Activated T-cell treated with anti-CD3 and anti-CD28 coated beads for 24 hours (primary cell): ENCODE measurements at places on chromosomes 12 and 14.

DNA sequence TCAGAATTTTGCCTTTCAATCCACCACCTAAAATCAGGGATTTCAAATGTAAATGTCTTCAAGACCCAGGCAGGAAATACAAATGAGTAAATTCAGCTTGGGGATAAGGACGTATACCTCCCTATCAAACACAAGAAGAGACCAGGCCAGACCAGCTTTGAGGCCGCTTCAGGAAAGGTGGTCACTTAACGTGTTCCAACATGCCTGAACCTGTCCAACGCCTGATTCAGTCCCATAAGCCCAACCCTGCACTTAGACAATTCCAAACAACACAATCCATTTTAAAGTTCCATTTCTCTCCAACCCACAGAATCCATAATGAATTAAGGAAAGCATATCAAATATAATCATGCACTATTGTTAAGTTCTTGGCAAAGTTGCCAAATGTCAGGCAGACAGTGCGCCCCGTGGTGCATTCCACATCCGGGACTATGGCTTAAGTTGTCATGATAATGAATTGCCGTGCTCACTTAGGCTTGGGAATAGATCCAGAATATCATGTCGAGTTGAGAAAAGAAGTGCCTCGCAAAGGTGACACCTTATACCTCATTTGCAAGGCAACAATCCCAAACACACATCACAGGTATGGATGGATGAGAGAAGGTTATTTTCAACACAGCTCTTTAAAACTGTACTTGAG is 35.5 kb downstream of the CCDC60 start:
- DNase-seq, result no peak

DNA sequence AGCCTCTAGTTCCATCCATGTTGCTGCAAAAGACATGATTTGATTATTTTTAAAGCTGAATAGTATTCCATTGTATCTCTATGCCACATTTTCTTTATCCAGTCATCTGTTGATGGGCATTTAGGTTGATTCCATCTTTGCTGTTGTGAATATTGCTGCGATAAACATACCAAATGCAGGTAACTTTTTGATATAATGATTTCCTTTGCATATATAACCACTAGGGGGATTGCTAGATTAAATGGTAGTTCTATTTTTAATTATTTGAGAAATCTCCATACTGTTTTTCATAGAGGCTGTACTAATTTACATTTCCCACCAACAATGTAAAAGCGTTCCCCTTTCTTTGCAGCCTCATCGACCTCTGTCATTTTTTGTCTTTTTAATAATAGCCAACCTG is 342.5 kb downstream of the MDGA2 start:
- no peak for DNase-seq

DNA sequence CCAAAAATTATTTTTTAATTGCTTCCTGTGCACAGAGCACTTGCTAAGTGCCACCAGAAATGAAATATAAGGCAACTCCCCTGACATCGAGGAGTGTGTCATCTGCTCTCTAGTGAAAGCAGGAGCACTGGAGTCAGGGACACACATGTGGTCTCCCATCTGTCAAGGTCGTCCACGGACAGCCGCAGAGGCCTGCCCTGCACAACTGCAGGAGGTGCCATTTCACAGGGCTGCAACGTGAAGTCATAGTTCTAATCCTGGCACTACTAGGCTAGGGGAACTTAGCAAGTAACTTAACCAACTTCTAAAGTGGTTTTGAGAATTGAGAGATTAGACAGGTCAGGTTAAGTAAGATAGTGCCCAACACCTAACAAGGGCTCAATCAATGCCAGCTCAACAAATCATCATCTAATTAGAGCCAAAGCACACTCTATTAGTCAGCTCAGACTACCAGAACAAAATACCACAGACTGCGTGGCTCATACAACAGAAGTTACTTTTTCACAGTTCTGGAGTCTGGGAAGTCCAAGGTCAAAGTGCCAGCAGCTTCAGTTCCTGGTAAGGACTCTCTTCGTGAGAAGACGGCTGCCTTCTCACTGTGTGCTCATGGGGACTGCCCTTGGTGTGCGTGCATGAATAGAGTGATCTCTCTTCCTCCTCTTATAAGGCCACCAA is 30.7 kb downstream of the FOXN3 start:
- no peak for DNase-seq

GRCh38 chr14:93103392-93104080 is 12.2 kb downstream of the ITPK1 start:
- DNase-seq, result peak; percentile 46

GRCh38 chr14:56338674-56339073 is 220.5 kb downstream of the PELI2 start:
- no peak for DNase-seq

GRCh38 chr12:77166696-77167095 is 101.3 kb upstream of the E2F7 start:
- DNase-seq, result no peak

GRCh38 chr12:46419675-46420074 is 47.1 kb upstream of the SLC38A2 start:
- DNase-seq, result no peak

DNA sequence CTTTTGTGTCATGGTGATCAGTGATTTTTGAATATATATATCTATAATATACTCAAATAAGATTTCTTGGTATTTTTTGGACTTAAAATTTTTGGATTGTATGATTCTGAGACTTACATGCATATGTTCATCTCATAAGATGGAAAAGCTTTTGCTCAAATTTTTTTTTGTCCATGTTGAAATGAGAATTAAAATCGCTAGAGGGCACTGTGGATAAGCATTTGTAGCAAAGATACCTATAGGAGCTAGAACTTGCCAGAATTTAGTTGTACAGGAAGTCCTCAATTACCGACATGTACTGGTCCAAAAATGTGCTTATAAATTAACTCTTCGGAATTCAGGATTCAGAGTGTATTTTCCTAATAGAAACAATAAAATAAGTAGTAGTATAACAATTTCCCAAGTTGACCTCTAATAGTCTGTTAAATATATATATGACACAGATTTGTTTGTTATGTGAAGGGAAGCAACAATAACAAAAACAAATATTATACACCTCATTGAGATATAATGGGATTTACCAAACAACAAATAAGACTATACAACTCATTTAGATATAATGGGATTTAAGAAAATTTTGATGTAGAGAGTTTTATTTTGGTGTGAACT is 179.6 kb downstream of the TMEM117 start:
- no peak for DNase-seq

GRCh38 chr12:120994589-120995337 is 16.4 kb downstream of the HNF1A start:
- DNase-seq, result no peak

DNA sequence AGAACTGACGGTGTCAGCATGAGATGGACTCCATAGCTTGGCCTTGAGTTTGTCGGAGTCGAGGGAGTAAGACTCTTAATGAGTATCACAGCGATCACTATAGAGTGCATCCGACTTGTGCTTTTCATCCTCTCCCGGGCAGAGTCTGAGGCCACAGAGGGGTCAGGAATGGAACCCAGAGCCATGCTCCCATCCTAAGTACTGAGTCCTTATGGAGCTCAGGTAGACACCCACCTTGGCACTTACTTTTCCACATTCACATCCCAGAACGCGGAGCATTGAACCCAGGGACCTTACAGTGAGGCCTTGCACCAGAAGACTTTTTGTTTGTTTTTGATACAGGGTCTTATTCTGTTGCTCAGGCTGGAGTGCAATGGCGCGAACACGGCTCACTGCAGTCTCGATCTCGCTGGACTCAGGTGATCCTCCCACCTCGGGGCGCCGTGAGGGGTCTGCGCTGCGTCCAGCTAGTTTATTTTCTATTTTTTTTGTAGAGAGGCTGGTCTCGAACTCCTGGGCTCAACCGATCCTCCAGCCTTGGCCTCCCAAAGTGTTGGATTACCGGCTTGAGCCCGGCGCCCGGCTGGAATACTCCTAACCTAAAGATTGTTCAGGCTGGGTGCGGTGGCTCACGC is 719 bp upstream of the SRSF9 start:
- DNase-seq, result no peak

- DNase-seq, result no peak
These were observed 38.3 kb downstream of the SLC6A15 start for GRCh38 chr12:84874125-84874824.

DNA sequence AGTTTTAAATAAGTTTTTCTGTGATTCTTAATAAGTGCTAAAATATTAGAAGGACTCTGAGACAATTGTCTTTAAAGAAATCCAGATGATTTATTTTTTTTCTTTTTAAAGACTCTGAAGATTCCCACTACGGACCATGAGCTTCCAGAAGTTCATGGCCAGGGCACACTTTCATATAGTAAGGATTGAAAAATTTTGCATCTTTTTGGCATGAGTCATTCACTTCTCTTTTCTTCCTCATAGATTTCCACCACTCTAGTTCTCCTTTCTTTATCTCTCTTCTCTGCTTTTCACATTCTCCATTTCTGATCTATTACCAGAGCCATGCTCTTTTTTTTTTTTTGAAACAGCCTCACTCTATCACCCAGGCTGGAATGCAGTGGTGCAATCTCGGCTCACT is 385.8 kb downstream of the FLRT2 start:
- no peak for DNase-seq

DNA sequence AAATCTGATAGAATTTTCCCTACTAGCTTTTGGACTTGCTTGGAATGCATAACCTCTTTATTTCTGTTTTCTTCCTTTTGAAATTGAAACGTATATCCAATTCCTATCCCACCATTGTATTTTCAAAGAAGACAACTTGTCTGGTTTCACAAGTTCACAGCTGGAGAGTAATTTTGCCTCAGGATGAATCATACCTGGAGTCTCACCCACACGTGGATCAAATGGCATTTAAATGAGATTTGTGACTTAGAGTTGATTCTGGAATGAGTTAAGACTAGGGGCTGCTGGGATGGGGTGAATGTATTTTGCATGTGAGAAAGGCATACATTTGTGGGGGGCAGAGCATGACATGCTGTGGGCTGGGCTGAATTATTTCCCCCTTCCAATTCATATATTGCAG is 516.5 kb upstream of the MGAT4C start:
- no peak for DNase-seq

DNA sequence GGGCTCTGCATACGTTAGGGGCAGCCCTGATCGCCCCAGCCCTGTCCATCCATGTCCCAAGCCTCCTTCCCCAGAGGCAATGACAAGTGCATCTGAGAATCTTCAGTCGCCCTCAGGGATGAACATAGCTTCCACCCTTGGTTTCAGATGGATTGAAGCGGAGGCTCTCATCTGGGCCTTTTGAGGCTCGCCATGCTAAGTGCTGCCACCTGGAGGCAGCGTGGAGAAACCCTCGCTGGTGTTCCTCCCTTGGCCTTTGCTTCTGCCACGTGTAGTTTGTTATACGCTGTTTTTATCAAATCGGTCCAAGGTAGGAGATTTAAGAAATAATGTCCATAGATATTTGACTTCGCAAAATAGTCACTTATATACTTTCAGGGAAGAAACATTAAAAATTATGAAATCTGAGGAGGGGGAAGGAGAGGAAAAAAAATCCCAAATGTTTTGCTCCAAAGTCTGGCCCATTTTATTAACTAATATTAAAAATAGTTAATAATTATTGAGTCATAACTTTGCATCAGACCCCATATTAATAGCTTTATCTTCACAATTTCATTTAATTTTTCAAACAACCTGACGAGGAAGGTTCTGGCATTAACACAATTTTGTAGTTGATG is 28.8 kb upstream of the LRRC10 start:
- DNase-seq, result peak; percentile 51

DNA sequence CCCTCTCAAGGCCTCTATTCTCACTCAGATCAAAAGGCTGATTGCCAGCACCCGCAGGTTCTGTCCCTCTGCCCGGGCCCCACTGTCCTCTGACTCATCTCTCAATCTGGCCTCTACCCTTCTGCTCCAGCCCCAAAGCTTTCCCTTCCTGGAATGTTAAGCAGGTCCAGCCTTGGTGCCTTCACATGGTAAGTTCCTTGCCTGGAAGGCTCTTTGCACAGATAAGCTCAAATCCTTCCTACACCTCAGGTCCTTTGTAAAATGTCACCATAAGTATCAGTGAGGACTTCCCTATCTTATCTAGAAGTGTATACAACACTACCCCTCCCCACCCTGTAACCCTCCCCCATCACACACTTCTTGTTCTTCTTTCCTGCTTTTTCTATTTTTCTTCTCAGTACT is 22.2 kb downstream of the LPCAT3 start:
- no peak for DNase-seq

GRCh38 chr12:95608252-95609033 is 57.2 kb upstream of the USP44 start:
- no peak for DNase-seq

- no peak for DNase-seq
These were observed 123.2 kb downstream of the PELI2 start for GRCh38 chr14:56241461-56241860.

GRCh38 chr14:73741386-73741875 is 27.2 kb upstream of the PNMA1 start:
- DNase-seq, result peak; percentile 69
